ENCODE measurements at places on chromosomes 6 and 20. TPM values are rescaled to one million over a fixed set of nuclear protein-coding genes. Genes with fewer than 3 reads are reported as not detected.

- H3K36me3 ChIP-seq: no peaks in the 10 kb centered on the region
- no peaks in the 10 kb centered on the region for H3K4me1 ChIP-seq
- no peak for DNase-seq
- no peak overlapping the region for H3K4me3 ChIP-seq
- no peak overlapping the region for H3K27ac ChIP-seq
- H3K27me3 ChIP-seq: no peaks in the 10 kb centered on the region
These were observed 29.1 kb downstream of the MRAP2 start for GRCh38 chr6:84062519-84063154.

DNA sequence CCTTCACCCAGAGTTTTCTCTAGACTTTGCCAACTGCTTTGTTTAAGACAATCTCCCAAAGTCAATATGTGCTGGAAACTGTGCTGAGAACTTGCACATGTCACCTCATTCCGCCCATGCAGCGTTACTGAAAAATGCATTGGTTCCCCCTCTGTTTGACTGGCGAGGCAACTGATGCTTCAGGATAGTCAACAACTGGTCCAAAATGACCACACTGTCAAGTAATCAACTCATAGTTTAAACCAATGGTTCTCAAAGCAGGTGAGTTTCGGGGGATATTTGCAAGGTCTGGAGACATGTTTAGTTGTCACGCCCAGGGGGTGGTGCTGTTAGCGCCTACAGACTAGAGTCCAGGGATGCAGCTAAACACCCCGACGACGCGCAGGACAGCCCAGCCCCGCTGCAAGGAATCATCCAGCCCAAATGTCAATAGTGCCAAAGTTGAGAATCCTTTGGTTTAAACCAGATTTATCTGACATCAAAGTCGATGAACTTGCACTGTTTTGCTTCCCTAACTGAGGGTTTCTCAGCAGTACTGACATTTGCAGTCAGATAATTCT lies 170.0 kb downstream of the ZNF217 start:
- H3K27me3 ChIP-seq: no peaks in the 10 kb centered on the region
- H3K4me1 ChIP-seq: no peaks in the 10 kb centered on the region
- no peak overlapping the region for H3K4me3 ChIP-seq
- H3K27ac ChIP-seq: no peak overlapping the region

DNA sequence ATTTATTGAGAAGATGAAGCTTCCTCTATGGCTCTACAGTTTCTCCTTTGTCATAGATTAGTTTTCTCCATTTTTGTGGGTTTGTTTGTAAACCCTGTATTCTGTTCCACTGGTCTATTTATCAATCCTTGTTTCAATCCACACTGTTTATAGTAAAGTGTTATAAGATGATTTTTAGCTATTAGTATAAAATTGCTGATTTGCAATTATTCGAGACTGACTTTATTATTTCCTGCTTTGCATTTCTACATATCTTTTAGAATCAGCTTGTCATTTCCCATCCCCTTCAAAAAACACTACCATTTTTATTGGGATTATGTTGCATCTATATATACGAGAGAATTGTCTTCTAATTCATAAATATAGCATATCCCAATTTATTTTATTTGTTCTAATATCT lies 325.9 kb upstream of the EPHA7 start:
- DNase-seq: no peak
- no peak overlapping the region for H3K27ac ChIP-seq
- H3K4me1 ChIP-seq: no peaks in the 10 kb centered on the region
- no peaks in the 10 kb centered on the region for H3K36me3 ChIP-seq
- no peaks in the 10 kb centered on the region for H3K27me3 ChIP-seq
- no peak overlapping the region for H3K4me3 ChIP-seq

DNA sequence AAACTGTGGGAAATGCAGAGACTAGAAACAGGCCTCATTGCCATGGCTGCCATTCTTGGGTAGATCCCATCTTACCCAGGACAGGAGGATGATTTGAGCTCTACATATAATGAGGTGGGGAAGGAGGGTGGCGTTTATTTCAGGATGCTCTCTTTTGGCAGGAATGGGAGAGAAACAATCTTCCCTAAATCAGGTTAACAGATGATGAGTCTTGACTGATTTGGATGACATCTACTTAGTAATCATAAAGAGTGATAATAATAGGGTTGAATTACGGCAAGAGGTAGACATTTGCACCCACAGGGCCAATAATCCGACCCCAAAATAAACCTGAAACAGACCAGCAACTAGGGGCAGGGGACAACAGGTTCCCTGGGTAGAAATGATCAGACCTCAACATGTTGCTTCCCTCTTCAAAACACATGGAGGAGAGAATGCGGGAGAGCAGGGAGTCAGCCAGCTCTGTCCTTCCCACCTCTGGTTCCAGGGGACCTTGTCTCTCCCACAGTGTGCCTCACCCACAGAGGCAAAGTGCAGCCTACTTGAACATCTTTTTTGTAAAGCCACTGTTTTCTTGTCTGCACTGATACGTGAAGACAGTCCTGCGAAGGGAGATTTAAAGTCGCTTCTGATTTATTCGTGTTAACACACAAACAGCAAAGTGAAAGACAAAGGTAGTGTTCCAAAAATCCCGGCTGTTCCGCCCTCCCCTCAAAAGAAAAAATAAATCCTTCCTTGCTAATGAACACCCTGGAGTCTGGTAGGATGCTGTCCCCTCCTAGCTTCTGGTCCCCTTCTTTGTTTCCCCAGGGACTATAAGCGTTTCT lies 3.9 kb downstream of the FOXQ1 start:
- no peak for DNase-seq
- H3K27ac ChIP-seq: peak overlapping the region; percentile 23
- no peaks in the 10 kb centered on the region for H3K36me3 ChIP-seq

GRCh38 chr6:34233867-34234266 lies 2.8 kb upstream of the HMGA1 start:
- H3K27ac ChIP-seq: no peak overlapping the region
- H3K27me3 ChIP-seq: no peaks in the 10 kb centered on the region
- DNase-seq: no peak
- no peak overlapping the region for H3K4me3 ChIP-seq

GRCh38 chr20:44041001-44041400 lies 126.3 kb downstream of the TOX2 start:
- H3K27ac ChIP-seq: no peak overlapping the region
- H3K27me3 ChIP-seq: no peaks in the 10 kb centered on the region
- H3K4me3 ChIP-seq: no peak overlapping the region

DNA sequence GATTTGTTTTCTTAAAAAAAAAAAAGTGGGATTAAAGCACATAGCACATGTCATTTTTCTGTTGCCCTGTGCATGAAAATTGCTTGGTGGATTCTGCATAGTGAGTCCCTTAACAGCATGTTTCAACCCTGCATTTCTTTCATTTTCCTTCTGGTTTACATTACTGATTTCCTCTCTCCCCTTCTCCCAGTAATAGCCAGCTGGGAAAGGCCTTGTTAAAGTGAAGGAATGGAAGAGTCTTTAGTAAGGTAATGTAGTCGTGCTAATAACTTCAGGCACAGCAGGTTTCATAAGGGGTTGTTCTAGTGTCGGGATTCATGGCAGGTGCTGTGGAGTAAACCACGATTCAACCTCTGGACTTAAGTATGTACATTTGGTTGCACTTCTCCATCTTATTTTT lies 202.4 kb downstream of the FARS2 start:
- no peak for DNase-seq
- no peak overlapping the region for H3K27ac ChIP-seq
- H3K27me3 ChIP-seq: no peaks in the 10 kb centered on the region
- no peak overlapping the region for H3K4me3 ChIP-seq
- no peaks in the 10 kb centered on the region for H3K36me3 ChIP-seq

GRCh38 chr6:108966855-108967755 lies 118.9 kb downstream of the ARMC2 start:
- H3K27me3 ChIP-seq: no peaks in the 10 kb centered on the region
- no peak overlapping the region for H3K4me3 ChIP-seq
- H3K36me3 ChIP-seq: no peaks in the 10 kb centered on the region
- H3K4me1 ChIP-seq: no peaks in the 10 kb centered on the region

DNA sequence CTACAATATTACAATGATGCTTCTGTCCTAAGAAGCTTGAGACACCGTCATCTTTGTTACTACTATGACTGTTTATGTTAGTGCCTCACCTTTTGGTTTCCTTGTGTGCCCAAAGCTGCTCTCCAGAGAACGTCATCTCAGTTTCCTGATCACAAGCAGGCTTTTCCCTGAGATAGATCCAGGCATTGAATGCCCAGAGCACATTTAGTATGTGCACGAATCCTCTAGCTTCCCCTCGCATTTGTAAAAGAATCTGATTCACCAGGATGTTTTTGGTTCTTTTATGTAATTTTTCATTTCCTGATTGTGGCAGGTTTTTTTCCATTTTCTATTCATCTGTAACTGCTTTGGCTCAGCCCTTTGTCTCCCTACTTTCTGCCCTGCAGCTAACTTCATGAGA lies 100.2 kb upstream of the TMEM181 start:
- DNase-seq: no peak
- H3K4me3 ChIP-seq: no peak overlapping the region
- no peaks in the 10 kb centered on the region for H3K27me3 ChIP-seq
- no peak overlapping the region for H3K27ac ChIP-seq
- H3K36me3 ChIP-seq: peaks cover 6% of the 10 kb centered on the region
- H3K4me1 ChIP-seq: no peaks in the 10 kb centered on the region

GRCh38 chr6:105757512-105758200 lies 328.5 kb upstream of the PRDM1 start:
- no peak overlapping the region for H3K27ac ChIP-seq
- no peak for DNase-seq
- no peaks in the 10 kb centered on the region for H3K27me3 ChIP-seq
- no peak overlapping the region for H3K4me3 ChIP-seq

GRCh38 chr20:13930281-13930680 lies 60.1 kb downstream of the SEL1L2 start:
- DNase-seq: no peak
- H3K4me3 ChIP-seq: no peak overlapping the region
- no peaks in the 10 kb centered on the region for H3K27me3 ChIP-seq
- peaks cover 6% of the 10 kb centered on the region for H3K4me1 ChIP-seq

DNA sequence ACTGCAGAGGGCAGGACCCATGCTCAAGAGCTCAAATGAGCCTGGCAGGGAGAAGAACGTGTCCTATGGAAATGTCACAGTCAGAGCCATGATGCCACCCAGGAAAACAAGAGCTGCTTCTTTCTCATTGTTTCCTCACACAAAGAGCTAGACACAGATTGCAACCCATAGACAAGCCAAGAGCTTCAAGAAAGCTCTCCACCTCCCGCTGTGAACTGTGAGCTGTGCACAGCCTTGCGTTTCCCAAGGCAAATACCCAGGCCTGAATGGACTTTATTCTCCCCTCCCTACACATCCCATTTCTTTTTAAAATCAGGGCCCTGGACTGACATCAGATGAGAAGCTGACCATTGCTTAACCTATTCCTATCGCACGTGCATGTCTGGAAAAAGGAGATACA lies 388.8 kb downstream of the RNGTT start:
- no peaks in the 10 kb centered on the region for H3K27me3 ChIP-seq
- H3K36me3 ChIP-seq: no peaks in the 10 kb centered on the region
- no peaks in the 10 kb centered on the region for H3K4me1 ChIP-seq
- no peak for DNase-seq
- no peak overlapping the region for H3K4me3 ChIP-seq

GRCh38 chr6:11947575-11947974 lies 64.5 kb upstream of the HIVEP1 start:
- no peaks in the 10 kb centered on the region for H3K36me3 ChIP-seq
- H3K27me3 ChIP-seq: no peaks in the 10 kb centered on the region
- H3K4me3 ChIP-seq: no peak overlapping the region
- no peak for DNase-seq

- H3K36me3 ChIP-seq: no peaks in the 10 kb centered on the region
- H3K27me3 ChIP-seq: no peaks in the 10 kb centered on the region
- H3K4me1 ChIP-seq: no peaks in the 10 kb centered on the region
- H3K4me3 ChIP-seq: no peak overlapping the region
- DNase-seq: no peak
These were observed 71.0 kb upstream of the SAMD3 start for GRCh38 chr6:130293800-130294199.

DNA sequence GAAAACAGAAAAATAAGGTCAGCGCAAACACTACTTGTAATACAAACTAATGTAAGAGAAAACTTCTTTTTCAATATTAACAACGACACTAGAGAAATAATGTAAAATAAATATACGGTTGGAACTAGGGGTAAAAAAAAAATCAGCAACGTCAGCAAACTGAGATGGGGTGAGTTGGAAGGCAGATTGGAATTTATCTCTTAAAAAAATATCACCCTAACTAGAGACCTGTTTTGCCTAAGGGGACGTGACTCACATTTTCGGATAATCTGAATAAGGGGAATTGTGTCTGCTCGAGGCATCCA lies 705 bp upstream of the UTRN start:
- no peaks in the 10 kb centered on the region for H3K36me3 ChIP-seq
- no peak for DNase-seq

Gene VWA7
- total RNA-seq: 0.74 TPM

DNA sequence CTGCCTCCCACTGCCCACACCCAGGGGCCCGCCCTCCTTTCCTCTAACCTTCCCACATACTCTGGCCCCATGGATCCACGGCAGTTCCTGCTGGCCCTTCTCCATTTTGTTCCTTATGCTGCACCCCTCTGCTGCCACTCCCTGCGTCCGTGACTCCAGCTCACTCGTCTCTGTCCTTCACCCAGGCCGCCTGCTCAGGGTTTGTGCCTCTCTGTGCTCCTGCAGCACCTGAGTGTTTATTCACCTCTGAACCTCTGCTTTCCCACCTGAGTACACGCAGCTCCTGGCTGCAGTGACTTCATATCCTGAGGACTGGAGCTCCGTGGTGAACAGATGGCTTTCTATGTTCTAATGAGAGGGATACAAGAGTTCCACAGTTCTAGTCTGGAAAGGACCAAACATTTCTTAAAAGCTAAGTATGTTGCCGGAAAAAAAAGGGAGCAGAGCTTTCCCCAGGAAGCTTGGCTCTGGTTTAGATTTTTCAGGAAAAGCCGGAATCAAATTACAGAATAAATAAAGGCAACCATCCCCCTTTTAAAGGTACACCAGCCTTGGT lies 1.5 kb upstream of the GNRH2 start:
- no peak overlapping the region for H3K4me3 ChIP-seq
- peaks cover 25% of the 10 kb centered on the region for H3K4me1 ChIP-seq
- no peaks in the 10 kb centered on the region for H3K27me3 ChIP-seq
- DNase-seq: no peak

- H3K4me3 ChIP-seq: peak overlapping the region; percentile 42
- peaks cover 19% of the 10 kb centered on the region for H3K4me1 ChIP-seq
- no peak for DNase-seq
- peak overlapping the region; percentile 94 for H3K27ac ChIP-seq
- no peaks in the 10 kb centered on the region for H3K36me3 ChIP-seq
These were observed 586 bp upstream of the HMGA1 start for GRCh38 chr6:34236131-34236442.

Measured in vagina (tissue), 2 donors.